Esophagus squamous epithelium (tissue), 5 donors: ENCODE measurements at places on chromosomes 11 and 22. TPM values are rescaled to one million over a fixed set of nuclear protein-coding genes. Genes with fewer than 3 reads are reported as not detected.

Gene RAB39A
- 0.67 TPM for total RNA-seq

Gene PRR33
- total RNA-seq, result not detected

Gene PDE3B
- total RNA-seq, result 1.2 TPM

Gene HEPN1
- total RNA-seq, result not detected

Gene LRRC32
- total RNA-seq, result 4.9 TPM
